ENCODE measurements at places on chromosomes 6 and 20.

GRCh38 chr6:53458105-53458866 lies 86.6 kb downstream of the GCLC start:
- DNase-seq = no peak

DNA sequence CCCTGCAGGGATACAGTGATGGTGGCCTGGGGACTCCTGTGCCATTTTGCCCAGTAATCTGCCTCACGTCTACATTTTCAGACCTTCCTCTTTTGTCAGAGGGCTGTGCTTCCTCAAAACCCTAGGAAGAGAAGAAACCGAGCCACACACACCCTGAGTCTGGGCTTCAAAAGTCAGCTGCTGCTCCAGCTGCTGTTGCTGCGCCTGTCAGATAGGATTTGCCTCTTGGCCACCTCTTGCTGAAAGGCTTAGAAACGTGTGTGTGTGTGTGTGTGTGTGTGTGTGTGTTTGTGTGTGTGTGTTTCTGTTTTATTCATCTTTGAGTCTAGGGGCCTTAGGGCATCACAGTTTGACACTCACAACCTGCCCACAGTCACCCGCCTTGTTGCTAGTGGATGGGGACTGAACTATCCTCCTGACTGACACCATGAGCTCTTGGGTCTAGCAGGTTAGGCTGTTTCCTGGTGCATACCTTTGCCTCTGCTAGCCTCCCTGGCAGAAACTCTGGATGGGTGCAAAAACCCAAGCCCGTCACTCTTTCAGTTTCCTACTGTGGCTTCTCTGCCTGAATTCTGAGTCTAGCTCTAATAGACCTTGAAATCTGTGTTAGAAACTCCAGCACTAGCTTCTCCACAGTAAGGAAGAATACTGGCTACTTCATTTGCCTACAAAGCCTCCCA lies 94.9 kb upstream of the CEP85L start:
- DNase-seq = peak; percentile 30

DNA sequence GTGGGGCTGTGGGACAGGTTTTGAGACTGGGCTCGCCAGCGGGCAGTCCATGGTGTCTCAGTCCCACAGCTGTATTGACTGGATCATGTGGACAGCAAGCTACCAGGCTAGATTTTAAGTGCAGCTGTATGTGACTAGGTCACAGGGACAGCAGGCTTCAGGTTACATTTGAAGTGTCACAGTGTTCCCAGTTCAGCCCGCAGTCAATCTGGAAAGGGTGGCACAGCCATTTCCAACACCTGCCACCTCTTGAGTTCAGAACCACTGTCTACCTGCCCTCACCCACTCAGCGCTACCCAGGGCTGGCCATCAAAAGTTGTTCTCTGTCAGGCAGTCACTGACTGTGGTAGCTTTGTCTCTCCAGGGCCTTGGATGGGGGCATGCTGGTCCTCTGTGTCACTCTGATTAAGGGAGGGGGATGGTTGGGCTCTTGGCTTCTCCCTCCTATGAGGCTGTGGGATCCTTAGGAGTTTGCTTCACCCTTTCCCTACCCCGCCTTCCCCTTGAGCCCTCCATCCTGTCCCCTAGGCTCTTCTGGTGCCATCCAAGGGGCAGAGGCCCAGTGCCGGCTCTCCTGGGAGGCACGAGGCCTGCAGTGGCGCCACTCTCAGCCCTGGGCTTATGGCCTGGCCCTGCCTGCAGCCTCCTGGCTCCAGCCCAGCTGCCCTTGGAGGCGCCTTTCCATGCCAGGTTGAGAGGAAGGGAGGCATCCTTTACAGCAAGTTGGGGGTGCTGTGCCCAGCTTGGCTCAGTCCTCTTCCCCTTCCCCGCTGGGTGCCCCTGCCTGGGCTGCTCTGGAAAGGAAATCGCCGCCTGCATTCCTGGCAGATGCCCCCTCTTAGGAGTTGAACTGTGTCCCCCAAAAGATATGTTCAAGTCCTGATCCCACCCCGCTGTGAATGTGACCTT lies 44.9 kb downstream of the PNLDC1 start:
- no peak for DNase-seq

- DNase-seq = no peak
Measured at GRCh38 chr6:142071981-142072380, 60.7 kb upstream of the GJE1 start.

DNA sequence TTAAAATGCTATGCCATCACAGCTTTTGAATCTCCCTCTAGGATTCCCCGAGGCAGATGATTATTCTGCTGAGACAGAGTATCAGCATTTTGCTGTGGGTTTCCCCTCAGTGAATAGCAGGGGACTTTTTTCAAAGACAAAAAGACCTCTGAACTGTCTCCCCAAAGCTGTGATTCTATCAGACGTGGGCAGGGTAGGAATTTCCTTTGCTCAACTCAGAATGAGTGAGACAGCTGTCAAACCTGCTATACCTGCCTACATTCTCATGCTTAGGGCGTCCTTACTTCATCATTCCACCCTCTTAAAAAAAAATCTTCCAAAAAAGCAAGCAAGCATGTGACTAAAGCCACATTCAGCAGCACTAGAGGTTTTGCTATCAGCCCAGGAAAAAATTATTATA lies 147.6 kb upstream of the FAM83B start:
- DNase-seq = no peak

GRCh38 chr6:140041056-140041455 lies 666.6 kb upstream of the CITED2 start:
- no peak for DNase-seq

DNA sequence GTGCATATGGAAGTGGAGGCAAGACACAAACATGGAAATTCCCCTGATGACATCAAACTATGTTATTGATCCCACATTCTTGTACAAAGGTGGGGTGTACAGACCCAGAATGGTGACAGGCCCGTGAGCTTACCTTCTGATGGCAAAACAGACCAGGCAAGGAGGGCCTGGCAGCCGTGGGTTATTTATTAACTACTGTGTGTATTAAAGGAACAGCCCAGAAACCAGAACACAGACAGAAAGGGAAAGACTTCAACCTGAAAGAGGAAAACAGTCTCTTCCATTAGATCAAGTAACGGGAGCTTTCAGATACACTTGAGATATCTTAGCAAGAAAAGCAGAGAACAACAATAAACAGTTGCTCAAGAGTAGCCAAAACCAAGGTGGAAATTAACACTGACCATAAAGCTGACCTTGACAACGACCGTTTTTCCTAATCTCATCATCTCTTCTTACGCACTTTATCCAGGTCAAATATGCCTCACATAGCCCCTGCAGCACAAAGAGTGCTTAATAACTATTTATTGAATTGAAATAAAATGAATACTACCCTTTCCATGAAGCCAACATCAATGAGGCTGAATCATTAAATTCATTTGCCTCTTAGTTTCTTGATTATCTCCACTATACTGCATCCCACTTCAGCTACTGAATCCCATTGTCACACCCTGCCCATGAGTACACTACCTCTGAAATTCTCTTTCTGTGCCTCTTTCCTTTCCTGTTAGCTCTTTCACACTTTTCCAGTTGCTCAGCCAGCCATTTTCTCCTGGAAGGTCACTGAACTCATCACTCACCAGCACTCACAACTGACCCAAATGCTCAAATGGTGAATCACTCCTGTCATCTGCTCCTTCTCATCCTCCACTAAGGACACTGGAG lies 67.4 kb downstream of the MOXD1 start:
- DNase-seq = no peak

- no peak for DNase-seq
Measured at GRCh38 chr20:8116067-8116811, 15.8 kb upstream of the PLCB1 start.

GRCh38 chr20:50395251-50395729 lies 114.9 kb upstream of the PTPN1 start:
- no peak for DNase-seq

GRCh38 chr6:147974376-147974775 lies 368.3 kb upstream of the SASH1 start:
- no peak for DNase-seq

DNA sequence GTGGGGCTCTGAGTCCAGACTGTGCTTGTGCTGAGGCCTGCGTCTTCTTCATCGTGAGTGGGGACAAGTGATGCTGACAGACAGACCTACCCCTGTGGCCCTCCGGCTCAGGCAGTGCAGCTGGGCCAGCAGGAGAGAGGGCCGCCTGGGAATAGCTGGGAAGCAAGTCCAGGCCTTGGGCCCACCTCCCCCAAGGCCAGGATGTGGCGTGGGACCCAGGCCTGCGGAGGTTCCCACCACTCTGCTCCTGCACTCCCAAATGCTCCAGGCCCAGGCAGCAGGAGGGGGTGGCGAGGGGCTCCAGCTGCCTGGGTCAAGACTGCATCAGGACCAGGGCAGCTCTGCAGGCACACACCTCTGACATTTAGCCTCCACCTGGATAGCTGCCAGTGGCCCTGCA lies 38.3 kb downstream of the DAAM2 start:
- no peak for DNase-seq

GRCh38 chr6:30074331-30075093 lies 1.1 kb downstream of the RNF39 start:
- DNase-seq = no peak

- no peak for DNase-seq
Measured at GRCh38 chr6:139955366-139956155, 581.1 kb upstream of the CITED2 start.

GRCh38 chr20:17624551-17625245 lies 54.8 kb downstream of the DSTN start:
- DNase-seq = no peak

DNA sequence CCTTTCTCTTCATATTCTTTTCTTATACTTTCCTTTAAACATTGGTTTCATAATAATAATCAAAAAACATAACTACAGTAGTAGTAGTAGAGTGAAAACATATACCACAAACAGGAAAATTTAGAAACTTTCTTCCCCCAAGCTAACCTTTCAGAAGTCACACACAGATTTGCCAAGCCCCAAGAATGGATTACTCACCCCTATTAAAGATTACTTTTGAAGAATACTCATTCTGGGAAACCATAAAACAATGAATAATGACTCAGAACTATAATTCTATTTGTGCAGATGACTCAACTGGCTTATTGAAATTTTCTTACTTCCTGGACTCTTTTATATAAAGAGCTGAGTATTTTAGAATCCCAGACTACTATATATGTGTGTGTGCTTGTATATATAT lies 119.4 kb upstream of the GJE1 start:
- DNase-seq = no peak

- peak; percentile 66 for DNase-seq
Measured at GRCh38 chr6:16964553-16965499, 137.0 kb upstream of the STMND1 start.

DNA sequence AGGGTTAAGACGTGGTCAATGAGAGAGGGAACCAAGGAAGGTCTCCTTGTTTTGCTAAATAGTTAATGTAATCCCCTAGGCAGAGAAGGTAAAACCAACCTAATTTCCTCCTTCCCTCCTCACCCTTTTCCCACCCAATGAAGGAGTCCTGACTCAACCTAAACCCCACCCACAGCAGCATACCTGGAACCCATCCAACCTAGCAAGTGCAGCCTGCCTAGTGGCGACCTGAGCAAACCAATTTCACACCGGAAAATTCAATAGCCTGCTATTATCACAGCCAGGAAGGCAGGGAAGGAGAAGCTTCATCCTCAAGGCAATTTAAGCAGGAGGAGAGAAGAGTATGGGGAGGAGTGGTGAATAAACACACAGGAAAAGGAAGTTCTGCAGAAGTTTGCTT lies 46.9 kb downstream of the OSTM1 start:
- DNase-seq = no peak

- peak; percentile 78 for DNase-seq
Measured at GRCh38 chr20:62500237-62500864, 24.6 kb upstream of the GATA5 start.

DNA sequence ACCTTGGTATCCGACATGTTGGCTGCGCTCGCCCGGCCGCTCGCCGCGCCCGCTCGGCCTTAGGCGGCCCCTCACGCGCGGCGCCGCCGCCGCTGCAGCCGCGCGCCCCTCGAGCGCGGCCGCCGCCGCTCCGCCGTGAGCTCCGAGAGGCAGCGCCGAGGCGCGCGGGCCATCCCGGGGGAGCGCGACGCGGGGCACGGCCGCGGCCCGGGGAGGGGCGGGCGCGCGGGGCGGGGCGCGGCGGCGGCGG lies at the start of gene KIF13A:
TSS of gene KIF13A (minus strand) at position 189 of the 250 bp plus-strand sequence. CDS start at position 17, 172 bp downstream.
- DNase-seq = no peak

GRCh38 chr20:63738687-63739129 lies 868 bp upstream of the SLC2A4RG start:
- peak; percentile 43 for DNase-seq

- no peak for DNase-seq
Measured at GRCh38 chr20:755941-756340, 12.4 kb downstream of the SLC52A3 start.

GRCh38 chr6:25682324-25682723 lies 30.3 kb downstream of the SCGN start:
- no peak for DNase-seq

DNA sequence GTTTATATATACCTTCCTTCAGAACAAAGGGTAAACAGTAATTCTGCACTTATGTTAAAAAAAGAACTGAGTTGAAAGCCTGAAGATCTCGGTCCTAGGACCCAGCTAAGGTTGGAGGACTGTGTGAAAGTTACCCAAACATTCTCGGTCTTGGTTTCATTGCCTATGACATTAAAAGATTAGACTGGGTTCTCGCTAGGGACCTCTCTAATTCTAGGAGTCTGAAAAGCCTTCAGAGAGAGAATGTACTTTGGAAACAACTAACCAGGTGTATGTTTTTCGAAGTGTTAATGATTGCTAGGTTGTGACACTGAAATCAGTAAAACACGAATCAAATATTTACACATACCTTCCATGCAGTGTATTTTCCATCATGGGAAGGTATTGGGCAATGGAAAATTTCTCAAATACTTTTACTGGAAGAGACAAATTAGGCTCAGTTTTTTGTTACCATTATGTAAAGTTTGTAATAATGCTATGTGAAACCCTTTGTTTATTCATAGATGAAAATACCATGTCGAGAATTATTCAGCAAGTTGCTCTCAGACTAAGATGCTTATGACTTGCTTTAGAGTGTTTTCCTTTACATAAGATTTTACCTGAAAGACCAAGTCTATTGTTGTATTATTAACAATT lies 113.7 kb upstream of the LOC128125822 start:
- DNase-seq = no peak

DNA sequence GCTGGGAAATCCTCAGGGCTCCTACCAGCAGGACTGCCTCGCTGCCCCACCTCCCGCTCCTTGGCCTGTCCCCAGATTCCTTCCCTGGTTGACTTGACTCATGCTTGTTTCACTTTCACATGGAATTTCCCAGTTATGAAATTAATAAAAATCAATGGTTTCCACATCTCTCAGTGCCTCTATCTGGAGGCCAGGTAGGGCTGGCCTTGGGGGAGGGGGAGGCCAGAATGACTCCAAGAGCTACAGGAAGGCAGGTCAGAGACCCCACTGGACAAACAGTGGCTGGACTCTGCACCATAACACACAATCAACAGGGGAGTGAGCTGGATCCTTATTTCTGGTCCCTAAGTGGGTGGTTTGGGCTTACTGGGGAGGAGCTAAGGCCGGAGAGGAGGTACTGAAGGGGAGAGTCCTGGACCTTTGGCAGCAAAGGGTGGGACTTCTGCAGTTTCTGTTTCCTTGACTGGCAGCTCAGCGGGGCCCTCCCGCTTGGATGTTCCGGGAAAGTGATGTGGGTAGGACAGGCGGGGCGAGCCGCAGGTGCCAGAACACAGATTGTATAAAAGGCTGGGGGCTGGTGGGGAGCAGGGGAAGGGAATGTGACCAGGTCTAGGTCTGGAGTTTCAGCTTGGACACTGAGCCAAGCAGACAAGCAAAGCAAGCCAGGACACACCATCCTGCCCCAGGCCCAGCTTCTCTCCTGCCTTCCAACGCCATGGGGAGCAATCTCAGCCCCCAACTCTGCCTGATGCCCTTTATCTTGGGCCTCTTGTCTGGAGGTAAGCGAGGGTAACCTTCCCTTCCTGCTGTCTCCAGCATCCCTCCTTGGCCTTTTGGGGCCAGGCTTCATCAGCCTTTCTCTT lies at the start of gene CFB:
TSS of gene CFB (plus strand) at position 589 of the 863 bp plus-strand sequence. CDS start at position 716, 127 bp downstream.
- DNase-seq = no peak

- no peak for DNase-seq
Measured at GRCh38 chr20:47672886-47673670, 112.2 kb downstream of the SULF2 start.

Data from CD4-positive, alpha-beta T cell treated with Interleukin-1 beta for 1 hour (primary cell).